ENCODE measurements at places on chromosomes 2 and 18.

- no peak for DNase-seq
These were observed 87.7 kb downstream of the TMEM18 start for GRCh38 chr2:589281-590130.

- no peak for DNase-seq
These were observed 3.8 kb upstream of the GIGYF2 start for GRCh38 chr2:232693344-232693743.

DNA sequence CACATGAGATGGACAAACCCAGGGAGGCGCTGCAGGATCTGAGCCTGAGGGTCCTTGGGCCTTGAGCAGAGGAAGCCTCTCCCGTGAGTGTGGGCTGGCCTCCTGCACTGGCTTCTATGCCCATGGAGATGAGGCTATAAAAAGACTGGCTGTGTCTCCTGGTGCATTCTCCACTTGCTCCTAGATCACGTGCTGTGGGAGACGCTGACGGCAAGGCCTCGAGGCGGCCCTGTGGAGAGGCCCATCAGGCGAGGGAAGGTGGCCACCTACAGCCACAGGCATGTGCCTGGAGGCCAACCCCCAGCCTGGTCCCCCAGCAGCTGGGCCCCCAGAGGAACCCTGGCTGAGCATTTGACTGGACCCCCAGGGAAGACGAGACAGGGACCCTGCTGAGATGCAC is 198.9 kb downstream of the TWIST2 start:
- no peak for DNase-seq

- no peak for DNase-seq
These were observed 784 bp downstream of the WDR33 start for GRCh38 chr2:127810156-127810618.

DNA sequence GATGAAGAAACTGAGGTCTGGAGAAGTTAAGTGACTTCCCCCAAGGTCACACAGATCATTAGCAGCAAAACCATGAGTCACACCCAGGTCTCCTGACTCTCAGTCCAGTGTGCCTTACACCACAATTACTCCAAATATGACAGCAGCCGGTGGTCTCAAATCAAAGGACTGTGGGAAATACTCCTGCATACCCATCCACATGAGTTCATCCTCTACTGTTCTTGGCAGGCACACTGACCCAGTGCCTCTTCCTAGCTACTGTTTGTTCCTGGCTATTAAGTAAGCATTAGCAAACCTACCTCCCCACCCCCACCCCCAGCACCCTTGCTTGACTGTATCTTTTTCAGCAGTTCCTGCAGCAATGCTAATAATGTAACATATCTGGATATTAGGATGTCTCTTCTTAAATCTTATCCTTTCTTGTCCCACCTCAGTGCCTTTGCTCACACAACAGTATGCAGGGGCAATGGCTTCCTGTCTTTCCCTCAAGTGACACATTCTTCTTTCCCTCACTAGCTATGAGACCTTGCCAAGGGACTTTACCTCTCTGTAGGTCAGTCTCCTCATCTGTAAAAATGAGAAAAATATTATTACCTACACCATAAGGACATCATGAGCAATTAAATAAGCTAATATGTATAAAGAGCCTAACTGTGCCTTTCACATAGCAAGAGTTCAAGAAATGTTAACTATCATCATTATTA is 46.2 kb downstream of the FAM98A start:
- no peak for DNase-seq

- DNase-seq, result no peak
These were observed 65.2 kb upstream of the MAL start for GRCh38 chr2:94960266-94960665.

DNA sequence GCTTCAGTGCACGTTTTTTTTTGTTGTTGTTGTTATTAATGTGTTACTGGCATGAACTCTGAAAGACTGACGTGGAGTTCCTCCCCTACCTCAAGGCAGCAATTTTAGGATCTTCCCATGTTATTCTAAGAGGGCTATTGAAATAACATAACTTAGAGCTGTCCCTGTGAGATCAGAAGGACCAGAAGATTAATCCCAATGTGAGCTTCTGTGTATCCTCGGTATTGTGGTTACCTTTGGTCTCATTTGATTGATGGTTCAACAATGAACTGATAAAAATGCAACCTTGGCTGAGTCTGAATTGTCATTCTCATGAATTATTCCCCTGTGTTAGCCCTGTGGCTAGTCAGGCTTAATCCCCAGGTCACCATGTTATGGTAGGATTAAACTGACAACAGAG is 394.1 kb downstream of the TRIB2 start:
- no peak for DNase-seq

DNA sequence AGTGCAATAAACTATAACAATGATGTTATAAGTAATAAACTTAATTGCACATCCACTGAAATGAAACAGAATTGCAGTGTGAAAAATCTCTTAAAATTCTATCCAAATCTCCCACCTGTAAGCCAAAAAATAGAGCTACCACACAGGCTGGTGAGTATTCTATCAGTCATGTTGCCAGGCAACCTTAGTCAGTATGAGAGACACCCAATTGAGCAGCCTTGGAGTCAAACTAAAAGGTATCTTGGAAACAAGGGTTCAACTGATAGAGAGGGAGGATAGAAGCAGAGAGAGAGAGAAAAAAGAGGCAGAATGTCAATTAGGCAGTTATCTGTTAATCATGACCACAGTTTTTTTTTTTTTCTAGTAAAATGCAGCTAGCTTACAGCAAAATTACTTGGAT is 45.8 kb downstream of the GALNT13 start:
- DNase-seq, result no peak

DNA sequence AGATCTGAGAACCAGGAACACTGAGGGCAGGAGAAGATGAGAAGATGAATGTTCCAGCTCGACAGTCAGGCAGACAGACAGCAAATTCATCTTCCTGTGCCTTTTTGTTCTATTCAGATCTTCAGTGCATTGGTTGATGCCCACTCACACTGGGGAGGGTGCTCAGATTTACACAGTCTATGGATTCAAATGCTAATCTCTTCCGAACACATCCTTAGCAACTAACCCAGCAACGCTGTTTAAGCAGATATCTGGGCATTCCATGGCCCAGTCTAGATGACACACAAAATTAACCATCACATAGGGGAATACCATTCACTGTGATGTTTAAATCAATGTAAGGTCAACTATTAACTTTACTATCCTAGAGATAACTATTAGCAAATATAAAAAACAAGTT is 571.9 kb downstream of the NYAP2 start:
- no peak for DNase-seq

DNA sequence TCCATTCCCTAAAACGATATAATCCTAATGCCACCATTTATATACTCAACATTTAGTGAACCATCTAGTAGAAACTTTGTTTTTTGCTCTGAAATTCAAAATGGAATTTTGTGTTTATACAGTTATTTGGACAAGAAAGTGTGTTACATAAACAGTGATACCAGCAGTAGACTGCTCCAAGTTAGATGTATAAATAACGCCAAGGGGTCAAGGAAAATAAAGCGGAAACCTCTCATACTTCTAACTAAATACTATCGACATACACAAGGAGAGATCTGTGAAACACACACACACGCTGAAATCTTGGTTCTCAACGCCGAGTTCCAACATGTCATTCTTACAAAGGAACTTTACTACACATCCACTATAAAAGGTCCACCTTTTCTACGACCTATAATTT is 1.2 kb downstream of the TXNL1 start:
- DNase-seq, result no peak

- DNase-seq, result no peak
These were observed 26.9 kb upstream of the DTNB start for GRCh38 chr2:25700221-25700660.

DNA sequence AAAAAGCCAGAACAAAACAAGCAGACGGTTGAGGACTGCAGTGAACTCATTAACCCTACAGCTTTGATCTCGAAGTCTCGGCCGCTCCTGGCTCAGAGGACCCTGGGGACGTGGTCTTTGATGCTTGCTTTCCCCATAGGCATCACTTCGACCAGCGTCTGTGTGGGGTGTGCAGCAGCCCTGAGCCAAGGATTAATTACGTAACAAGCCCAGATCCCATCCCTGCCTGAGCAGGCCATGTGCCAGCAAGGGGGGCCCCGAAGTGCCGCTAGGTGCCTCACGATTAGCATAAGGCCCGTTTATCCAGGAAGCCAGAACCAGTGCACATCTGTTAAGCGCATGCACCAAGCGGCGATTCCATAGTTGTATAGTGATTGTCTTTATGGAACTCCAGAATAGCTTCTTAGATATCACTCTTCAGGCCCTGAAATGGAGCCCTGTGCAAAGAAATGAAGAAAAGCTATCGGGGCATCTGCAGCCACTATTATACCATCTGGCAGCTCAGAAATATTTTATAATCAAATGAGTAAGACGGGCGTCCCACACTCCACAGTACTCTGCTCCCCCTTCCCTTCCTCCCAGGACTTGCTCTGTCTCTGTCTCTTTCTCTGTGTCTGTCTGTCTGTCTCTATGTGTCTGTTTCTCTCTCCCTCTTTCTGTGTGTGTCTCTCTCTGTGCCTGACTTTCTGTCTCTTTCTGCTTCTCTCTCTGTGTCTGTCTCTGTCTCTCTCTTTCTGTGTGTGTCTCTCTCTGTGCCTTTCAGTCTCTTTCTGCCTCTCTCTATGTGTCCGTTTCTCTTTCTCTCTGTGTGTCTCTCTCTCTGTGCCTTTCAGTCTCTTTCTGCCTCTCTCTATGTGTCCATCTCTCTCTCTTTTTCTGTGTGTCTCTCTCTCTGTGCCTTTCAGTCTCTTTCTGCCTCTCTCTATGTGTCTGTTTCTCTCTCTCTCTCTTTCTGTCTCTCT is 41.7 kb downstream of the HPCAL1 start:
- DNase-seq, result no peak

DNA sequence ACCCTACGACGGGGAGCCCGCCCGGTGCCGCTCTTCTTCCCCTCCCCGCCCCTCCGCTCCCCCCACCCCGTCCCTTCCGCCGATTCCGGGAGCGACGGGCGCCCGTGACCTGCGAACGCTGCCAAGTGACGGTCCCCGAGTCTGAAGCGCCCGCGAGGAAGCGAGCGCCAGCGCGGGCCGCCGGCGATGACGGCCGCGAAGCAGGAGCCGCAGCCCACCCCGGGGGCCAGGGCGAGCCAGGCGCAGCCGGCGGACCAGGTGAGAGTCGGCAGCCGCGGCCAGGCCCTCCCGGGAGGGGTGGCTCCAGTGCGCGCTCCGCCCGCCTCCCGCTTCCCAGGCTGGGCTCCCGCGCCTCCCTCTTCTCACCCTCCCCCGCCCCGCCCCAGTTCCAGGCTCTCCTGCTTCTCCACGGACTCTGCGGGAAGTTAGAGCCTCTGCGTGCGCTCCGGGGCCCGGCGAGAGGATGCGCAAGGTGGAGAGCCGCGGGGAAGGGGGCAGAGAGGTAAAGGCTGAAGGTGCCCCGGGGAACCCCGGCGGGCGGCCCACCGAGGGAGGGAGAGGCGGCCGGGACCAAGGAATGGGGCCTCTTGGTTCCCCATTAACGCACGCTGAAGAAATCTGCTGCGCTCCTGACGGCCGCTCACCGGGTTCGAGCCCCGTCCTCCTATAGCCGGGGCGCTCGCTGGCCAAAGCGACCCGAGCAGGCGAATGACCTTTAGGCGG is 719.5 kb downstream of the DPP10 start:
- DNase-seq, result peak; percentile 82

DNA sequence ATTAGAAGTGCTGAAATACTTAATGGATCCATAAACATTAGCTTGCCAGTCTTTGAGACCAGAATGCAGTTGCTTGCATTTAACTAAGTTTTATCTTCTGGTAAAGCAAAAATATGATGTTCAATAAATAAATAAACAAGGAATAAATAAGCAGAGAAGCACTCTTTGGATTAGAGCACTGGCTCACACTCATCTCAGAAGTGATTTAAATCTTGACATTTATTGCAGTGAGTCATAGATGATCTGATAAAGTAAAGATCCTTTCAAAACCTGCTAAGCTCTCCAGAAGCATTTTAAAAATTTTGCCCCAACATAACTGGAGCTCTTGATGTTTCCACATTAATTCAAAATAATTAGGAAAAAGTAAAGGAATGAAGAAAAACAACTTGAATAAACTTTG is 66.8 kb downstream of the KYNU start:
- no peak for DNase-seq

GRCh38 chr2:122706757-122707223 is 951.3 kb downstream of the TSN start:
- DNase-seq, result no peak

GRCh38 chr2:36569267-36569856 is 28.6 kb downstream of the FEZ2 start:
- DNase-seq, result no peak

GRCh38 chr2:43321446-43321845 is 95.0 kb upstream of the ZFP36L2 start:
- DNase-seq, result no peak

DNA sequence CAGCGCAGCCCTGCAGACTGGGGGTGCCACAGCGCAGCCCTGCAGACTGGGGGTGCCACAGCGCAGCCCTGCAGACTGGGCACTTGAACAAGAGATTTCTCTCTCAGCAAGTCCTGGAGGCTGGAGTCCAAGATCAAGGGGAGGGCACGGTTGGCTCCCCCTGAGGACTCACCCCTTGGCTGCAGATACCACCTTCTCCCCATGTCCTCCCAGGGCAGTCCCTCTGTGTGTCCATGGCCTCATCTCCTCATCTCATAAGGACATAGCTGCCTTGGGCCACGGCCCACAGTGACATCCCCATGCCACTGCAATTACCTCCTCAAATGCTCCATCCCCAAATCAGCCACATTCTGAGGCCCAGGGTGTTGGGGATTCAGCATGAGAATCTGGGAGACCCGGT is 98.2 kb downstream of the TPO start:
- DNase-seq, result no peak

GRCh38 chr18:66867653-66868052 is 263.8 kb upstream of the CDH19 start:
- no peak for DNase-seq

GRCh38 chr2:129912066-129912820 is 67.2 kb upstream of the RAB6C start:
- DNase-seq, result no peak

- DNase-seq, result no peak
These were observed 163.8 kb downstream of the RHBDD1 start for GRCh38 chr2:226999661-227000060.

Measured in NCI-H510A (cell line).